Ureter (tissue), 1 donor: ENCODE measurements at places on chromosomes 16 and 17.

- DNase-seq = no peak
These were observed 19.8 kb upstream of the MPRIP start for GRCh38 chr17:17022456-17022855.

GRCh38 chr17:16422416-16422815, 7.0 kb downstream of the TRPV2 start:
- DNase-seq = no peak

DNA sequence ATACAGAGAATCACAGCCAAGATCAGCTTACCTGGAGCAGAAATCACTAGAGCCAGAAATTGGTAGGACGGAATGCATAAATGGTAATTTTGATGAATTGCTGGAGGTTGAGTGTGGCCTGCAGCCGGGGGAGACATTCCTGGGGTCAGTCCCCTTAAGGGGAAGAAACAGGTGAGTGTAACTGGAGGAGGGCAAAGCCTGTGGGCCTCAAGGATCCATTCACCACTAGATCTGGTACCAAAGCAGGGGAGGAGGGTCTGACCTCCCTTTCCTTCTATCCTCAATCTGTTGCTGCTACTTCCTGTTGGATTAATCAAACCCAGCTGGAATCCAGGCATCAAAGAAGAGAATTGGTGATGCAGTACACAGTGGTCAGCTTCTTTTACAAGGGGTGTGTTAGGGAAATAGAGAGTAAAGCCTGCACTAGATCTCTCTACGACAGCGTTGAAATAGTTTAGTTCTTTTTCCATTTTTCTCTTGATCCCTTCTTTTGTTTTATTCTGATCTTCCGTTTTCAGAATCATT, 8.6 kb upstream of the ABCA9 start:
- no peak for DNase-seq

DNA sequence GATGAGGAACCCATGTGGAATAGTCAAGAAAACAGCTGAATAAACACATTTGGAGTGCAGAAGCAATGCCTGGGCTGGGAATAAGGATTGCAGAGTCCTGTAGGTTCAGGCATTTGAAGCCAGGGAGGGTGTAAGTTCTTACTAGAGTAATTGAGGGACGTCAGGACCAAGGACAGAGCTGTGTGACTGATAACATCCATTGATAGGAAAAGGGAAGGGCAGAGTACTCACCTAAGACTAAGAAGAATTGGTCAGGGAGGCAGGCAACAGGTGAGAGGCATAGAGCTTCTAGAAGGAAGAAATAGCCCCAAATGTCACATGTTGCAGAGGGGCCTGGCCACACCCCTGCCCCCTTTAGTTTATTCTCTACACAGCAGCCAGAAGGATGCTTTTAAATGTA, 79.8 kb upstream of the TMEM132E start:
- no peak for DNase-seq

DNA sequence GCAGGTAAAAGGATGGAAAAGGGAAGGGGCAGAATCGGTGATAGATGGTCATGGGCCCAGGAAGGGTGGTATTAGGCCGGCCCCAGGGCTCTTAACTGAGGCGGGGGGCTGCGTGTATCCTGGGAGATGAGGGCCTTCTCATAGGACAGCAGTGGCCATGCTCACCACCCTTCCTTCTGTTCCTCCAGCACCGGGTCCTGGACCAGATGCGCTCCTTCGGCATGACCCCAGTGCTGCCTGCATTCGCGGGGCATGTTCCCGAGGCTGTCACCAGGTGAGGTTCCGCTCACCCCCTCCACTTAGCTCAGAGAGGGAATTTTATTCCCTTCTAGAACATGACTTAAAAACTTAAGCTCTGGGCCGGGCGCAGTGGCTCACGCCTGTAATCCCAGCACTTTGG, 2.4 kb downstream of the NAGLU start:
- DNase-seq = no peak

DNA sequence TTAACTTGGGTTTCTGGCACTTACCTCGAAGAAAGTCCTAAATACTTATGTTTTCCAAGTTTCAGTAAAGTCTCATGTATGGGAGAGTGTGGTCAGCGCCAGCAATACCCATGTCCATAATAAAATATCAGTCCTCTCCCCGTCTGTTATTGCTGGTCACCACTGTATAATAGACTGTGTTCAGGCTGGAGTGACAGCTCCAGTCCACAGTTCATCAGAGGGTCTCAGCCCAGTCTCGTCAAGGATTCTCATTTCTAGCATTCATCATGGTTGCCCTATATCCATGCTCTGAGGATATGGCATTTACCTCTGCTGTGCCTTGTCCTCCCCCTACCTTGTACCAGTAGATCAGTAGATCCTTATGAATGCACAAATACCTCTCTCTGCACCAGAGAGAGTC, 384.5 kb downstream of the NPIPA7 start:
- no peak for DNase-seq
